Fibroblast of the aortic adventitia (primary cell): ENCODE measurements at places on chromosomes 1 and 21. TPM values are rescaled to one million over a fixed set of nuclear protein-coding genes. Genes with fewer than 3 reads are reported as not detected.

Gene ELF3
- total RNA-seq: 0.09 TPM in 1 of 2 replicates, not detected in the other

Gene ZNF684
- 5.6 and 7.0 TPM in 2 replicates for total RNA-seq

GRCh38 chr1:11054666-11055065, 5.2 kb downstream of the SRM start:
- DNase-seq: no peak

Gene FCRL4
- total RNA-seq: not detected in 2 replicates

DNA sequence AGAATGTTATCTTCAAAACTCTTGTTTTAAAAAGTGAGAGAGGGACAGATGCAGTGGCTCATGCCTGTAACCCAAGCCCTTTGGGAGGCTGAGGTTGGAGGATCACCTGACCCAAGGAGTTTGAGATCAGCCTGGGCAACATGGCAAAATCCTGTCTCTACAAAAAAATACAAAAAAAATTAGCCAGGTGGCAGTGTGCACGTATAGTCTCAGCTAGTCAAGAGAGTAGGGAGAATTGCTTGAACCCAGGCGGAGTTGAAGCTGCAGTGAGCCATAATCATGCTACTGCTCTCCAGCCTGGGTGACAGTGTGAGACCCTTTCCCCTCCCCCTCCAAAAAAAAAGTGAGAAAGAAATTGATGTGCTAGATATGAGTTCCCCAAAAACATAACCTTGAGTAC, 131.0 kb downstream of the KCNT2 start:
- DNase-seq: no peak

DNA sequence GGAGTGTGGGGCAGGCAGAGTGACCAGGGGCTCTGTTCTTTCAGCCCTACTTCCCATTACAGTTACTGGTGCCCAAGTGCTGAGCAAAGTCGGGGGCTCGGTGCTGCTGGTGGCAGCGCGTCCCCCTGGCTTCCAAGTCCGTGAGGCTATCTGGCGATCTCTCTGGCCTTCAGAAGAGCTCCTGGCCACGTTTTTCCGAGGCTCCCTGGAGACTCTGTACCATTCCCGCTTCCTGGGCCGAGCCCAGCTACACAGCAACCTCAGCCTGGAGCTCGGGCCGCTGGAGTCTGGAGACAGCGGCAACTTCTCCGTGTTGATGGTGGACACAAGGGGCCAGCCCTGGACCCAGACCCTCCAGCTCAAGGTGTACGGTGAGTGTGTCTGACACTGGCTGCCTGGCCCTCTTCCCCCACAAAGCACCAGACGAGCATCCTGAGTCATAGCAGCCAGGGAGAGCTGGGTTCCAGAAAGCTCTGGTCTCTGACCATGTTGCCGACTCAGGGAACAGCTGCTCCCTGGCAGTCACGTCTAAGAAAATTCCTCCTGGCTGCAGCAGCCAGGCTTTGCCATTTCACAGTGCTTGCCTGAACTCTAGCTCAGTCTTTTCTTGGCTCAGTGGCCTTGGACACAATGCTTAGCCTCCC, 3.3 kb downstream of the SLAMF8 start:
- peak; percentile 87 for DNase-seq

Gene MSH4
- total RNA-seq: 0.09 and 0.16 TPM in 2 replicates

Gene AMPD1
- total RNA-seq: not detected in 2 replicates

GRCh38 chr1:157356601-157357000, 195.7 kb downstream of the FCRL5 start:
- no peak for DNase-seq

Gene BARHL2
- total RNA-seq: not detected in 2 replicates
